Fibroblast of skin of back (primary cell): ENCODE measurements at places on chromosomes 16 and 17.

DNA sequence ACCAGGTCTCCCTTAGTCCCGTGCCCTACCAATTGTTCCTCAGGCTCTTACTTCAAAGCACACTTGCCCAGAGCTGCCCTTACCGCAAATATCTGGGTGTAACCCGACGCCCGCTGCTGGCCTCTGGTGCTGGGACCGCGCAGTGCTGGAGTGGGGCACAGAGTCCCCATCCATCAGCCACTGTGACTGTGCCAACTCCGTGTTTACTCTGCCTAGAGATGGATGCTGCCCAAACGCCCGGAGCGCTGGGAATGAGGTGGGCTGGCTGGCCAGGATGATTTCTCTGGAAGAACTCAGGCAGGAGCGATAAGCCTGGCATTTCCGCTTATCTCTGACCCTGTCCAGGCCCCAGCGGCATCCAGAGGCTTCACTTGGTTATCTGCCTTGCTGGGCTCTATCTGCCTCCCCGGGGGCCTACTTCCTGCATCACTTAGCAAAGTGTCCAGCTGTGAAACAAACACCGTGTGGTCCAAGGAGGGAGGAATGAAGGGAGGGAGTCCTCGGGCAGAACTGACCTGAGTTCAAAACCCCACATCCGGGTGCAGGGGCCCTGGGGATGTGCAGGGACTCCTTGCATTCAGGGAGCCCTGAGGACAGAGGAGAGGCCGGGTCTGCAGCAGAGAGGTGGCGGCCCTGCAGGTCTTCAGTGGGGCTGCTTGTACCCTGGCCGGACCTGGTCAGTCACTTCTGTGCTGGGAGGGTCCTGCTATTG, 9.4 kb upstream of the MYLK3 start:
- DNase-seq, result no peak

DNA sequence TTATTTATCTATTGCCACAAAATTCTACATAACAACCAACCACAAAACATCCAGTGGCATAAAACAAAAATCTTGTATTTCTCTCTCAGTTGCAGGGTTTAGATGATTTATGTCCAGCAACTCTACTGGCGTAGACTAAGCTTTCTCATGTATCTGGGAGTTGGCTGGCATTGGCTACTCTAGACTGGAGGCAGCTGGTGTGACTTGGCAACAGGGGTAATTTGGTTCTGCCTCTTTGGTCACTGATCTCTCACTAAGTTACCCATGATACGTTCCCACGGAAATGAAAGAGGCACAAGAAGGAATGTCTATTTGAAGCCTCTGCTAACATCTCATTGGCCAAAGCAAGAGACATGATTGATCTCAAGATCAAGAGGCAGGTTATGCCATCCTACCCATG, 144.0 kb downstream of the HS3ST3B1 start:
- DNase-seq, result no peak

DNA sequence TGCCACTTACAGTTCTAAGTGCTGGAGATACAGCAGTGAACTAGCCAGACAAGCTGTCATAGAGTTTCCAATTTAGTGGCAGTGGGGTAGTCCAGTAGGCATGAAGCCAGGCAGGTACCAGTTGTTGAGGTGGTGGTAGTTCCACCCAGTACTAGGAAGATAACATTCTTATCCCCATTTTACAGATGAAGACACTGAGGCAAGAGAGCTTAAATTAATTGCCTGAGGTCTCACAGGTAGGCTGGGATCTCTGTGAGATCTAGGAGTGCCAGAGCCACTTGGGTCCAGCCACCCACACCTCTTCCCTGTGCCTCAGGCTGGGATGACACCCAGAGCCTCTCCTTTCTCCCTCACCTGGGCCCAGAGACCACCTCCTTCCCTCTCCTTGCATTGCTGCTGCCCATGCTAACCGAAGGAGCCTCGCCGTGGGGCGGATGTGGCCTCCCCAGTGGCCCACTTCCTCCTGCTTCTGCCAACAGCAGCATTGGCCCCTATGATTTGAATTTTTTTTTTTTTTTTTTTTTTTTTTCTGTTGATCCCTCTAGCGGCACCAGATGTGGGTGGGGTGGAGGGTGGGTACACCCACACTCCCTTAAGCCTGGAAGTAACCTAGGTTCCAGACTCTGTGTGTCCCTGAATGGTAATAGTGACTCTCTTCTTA, 114.0 kb downstream of the PRKCB start:
- no peak for DNase-seq

GRCh38 chr16:85173981-85174751, 61.9 kb upstream of the CIBAR2 start:
- DNase-seq, result peak; percentile 96

DNA sequence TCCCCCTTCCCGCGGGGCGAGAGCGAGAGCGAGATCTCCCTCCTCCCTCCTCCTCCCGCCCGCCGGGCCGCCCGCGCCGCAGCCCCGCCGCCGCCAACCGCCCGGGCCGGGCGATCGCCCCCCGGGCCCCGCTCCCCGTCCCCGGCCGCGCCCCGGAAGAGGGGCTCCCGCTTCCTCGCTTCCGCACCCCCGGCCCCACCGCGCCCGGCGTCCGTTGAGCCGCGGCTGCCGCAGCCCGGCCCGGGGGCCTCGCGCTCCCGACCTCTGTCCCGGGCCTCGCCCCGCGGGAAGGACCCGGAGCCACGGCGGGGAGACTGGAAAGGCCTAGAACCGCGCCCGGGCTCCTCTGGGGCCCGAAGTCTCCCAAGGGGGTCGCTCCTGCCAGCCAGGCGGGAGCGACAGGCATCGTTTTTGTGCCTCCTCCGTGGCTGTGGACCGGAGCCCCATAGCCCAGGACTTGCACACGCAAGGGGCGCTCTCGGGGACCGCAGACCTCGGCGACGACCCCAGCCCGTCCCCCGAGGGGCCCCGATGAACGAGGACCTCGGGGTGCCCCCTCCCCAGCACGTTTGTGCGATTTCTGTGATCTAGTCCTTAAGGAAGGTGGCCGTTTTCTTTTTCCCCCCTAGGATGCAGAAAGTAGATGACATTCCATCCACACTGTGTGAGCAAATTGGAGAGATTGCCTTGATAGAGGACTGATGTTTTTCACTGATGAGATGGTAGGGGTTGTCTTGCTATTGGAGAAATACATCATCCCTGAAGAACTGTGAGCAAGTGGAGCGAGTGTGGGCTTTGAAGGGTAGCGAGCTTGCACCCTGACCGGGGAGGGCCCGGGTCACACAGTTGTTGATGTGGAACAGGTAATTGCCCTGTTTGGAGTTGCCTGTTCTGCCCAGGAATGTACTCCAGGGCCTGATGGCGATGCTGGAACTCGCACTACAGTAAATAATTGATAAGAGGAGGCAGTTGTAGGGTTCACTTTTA, 611 bp downstream of the BANP start:
- DNase-seq, result no peak

DNA sequence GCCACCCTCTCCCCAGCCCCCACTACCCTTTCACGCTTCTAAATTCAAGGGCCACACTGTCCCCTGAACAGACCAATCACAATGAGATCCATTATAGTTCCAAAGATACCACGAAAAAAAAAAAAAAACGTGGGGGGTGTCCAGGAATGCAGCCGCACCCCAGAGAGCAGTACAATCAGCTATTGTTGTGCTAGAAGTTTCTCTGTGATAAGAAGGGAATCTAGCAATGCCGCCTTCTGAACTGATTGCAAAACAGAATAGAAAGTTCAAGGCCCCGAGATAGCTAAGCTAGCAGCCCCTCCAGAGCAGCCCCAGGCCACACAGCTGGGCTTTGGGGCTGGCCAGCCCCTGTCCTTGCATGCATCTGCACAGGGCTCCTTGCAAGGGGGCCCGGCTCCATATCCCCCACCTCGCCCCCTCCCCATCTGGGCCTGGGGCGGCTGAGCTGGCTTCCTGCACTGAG, 86.9 kb upstream of the CBX4 start:
- no peak for DNase-seq

GRCh38 chr16:76182041-76182635, 95.1 kb upstream of the CNTNAP4 start:
- DNase-seq, result no peak

GRCh38 chr17:416293-417206, 63.9 kb upstream of the RPH3AL start:
- DNase-seq, result no peak

DNA sequence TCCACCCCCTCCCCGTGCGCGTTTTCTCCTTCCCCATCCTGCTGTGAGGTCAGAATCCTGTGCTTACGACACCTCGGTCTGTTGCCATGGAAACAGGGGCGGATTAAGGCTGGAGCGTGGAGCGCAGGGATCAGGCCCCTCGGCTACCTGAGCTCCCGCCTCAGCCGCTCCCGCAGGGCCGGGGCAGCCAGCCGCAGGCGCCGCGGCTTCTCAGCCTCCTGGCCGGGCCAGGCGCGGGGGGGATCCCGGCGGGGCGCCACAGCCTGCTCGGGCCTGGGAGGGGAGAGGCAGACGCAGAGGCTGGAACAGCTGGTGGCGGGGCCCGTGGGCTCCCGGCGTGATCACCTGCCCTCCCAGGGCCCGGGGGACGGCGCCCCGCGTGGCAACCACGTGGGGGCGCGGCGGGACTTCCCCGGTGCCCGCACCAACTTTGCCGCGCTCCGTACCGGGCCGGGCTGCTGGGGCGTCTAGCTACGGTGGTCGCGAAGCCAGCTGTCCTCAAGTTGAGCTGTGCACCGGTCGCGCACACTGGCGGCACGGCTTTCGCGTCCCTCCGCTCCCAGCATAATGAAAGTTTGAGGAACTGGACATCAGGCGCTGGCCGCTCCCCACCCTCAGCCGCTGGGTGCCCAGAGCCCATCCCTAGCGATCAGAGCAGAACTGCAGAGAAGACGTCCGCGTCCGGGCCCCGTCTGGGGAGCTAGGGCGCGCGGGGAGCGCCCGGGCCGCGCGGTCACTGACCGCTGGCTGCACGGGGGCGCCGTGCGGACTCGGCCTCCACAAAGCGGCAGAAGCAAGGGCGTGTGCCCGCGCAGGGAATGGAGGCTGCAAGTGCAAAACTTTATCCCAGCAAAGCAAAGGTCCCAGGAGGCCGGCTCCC, 1.2 kb downstream of the RTN4RL1 start:
- no peak for DNase-seq

- DNase-seq, result peak; percentile 47
Observed at GRCh38 chr16:5058476-5058875, 7.3 kb downstream of the C16orf89 start.

- DNase-seq, result no peak
Observed at GRCh38 chr16:703406-703805, 2.2 kb downstream of the FBXL16 start.

DNA sequence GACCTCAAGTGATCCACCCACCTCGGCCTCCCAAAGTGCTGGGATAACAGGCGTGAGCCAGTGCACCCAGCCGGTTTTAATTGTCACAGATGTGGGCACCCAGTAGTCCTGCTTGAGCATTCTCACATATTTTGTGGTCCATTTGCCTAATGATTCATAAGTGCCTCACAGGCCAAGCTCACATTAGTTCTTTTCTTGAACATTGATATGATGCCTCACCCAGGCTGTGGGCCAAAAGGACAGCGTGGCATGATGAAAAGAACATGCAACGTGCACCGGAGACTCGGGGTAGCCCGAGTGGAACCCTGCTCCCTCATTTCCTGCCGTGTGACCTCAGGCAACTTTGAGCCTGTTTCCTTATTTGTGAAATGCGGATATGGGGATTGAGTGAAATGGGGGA, 181.9 kb downstream of the SNX29 start:
- DNase-seq, result peak; percentile 95

- no peak for DNase-seq
Observed at GRCh38 chr16:6888531-6888930, 444.1 kb upstream of the RBFOX1 start.
